ENCODE measurements at places on chromosomes 6 and 20.

- DNase-seq: no peak
Observed at GRCh38 chr6:13238640-13239216, 89.6 kb downstream of the TBC1D7 start.

DNA sequence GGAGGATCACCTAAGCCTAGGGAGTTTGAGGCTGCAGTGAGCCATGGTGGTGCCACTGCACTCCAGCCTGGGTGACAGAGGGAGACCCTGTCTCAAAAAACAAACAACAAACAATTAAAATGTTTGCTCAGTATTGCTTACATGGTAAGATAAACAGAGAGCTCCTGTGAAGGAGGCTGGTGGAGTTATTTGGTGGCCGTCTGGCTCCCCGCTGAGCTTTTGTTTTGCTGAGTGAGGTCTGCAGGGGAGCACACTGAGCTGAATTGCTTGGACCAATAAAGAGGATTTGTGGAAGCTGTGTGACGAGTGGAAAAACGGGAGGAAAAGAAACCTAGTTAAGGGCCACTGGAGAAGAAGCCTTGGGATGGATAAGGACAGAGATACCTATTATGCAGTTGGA, 41.1 kb upstream of the BMP6 start:
- DNase-seq: no peak

GRCh38 chr6:39353698-39354315, 31.3 kb upstream of the KCNK16 start:
- no peak for DNase-seq

- DNase-seq: no peak
Observed at GRCh38 chr6:99132026-99132635, 184.4 kb upstream of the FBXL4 start.

DNA sequence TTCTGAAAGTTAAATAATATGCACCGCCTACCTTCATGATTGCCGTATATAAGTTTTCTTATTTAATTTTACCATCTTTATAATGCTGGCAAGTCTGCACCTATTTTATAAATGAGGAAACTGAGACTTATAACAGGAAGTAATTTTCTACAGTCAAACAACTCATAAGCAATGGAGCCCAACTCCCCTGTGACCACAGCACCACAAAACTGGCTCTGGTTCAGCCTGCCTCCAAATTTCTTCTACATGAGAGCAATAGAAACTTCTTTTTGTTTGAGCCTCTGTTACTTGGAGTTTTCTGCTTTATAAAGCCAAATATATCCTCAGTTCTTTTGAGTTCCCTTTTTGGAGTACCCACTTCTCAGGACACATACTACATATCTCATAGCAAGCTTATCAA, 131.1 kb upstream of the HSF2 start:
- DNase-seq: no peak

DNA sequence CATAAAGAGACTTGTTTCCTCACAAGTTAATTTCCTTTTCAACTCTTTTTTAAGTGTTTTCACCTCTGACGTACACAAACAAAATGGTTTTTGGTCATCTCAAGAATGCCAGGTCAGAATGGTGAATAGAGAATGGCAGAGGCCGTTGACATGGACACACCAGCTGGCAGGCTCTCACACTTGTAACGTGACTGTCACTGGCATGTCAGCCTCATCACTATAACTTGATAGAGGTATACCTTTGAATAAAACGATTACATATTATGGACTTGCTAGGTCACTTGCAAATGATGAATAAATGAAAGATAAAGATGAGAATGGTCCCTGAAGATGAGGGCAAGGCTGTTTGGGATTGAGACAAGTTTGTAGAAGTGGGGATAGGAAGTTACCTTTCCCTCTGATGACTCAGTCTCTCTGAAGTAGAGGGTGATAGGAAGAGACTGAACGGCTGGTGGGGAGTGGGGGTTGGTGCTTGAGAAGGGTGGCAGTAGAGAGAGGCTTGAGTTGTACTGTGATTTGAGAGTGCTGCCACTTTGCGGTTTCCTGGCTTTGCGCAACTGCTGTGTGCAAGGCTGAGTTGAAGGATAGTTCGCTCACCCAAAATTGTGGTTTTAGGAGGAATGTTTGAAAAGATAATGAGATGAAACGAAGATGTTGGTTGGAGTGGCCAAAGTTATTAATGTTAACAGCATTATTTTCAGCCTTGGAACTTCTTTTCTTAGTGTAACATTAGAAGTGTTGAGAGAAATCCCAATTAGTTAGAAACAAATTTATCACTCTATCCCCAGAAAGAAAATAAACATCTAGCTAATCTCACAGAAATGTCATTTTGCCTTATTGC, 30.3 kb downstream of the TBPL1 start:
- DNase-seq: no peak

DNA sequence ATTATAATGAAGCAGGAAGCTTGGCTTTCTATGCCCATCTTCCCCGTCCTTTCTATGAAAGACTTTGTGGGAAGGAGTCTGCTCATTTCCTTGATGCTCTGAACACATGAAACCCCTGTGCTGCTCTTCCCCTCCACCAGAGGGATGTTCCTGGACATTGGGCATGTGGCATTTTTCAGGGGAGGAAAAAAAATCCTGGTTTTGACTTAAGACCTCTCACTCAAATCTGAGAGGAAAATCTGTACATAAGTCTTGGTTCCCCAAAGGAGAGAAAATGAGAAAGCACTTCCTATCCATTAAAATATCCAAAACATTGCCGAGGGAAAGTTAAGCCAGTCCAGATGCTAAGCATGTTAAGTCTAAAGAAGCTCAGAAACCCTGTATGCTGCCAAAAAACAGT, 393.0 kb downstream of the PAX1 start:
- DNase-seq: no peak

GRCh38 chr6:36127462-36128016, 2.8 kb upstream of the MAPK13 start:
- no peak for DNase-seq

DNA sequence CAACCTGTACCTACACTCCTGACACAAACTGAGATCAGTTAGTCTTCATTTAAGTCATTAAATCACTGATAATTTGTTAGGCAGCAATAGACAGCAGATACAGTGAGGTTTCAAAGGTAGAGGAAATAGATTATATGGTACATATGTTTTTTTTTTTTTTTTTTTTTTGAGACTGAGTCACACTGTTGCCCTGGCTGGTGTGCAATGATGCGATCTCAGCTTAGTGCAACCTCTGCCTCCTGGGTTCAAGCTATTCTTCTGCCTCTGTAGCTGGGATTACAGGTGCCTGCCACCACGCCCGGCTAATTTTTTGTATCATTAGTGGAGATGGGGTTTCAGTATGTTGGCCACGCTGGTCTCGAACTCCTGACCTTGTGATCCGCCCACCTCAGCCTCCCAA, 38.2 kb upstream of the KIF13A start:
- no peak for DNase-seq

DNA sequence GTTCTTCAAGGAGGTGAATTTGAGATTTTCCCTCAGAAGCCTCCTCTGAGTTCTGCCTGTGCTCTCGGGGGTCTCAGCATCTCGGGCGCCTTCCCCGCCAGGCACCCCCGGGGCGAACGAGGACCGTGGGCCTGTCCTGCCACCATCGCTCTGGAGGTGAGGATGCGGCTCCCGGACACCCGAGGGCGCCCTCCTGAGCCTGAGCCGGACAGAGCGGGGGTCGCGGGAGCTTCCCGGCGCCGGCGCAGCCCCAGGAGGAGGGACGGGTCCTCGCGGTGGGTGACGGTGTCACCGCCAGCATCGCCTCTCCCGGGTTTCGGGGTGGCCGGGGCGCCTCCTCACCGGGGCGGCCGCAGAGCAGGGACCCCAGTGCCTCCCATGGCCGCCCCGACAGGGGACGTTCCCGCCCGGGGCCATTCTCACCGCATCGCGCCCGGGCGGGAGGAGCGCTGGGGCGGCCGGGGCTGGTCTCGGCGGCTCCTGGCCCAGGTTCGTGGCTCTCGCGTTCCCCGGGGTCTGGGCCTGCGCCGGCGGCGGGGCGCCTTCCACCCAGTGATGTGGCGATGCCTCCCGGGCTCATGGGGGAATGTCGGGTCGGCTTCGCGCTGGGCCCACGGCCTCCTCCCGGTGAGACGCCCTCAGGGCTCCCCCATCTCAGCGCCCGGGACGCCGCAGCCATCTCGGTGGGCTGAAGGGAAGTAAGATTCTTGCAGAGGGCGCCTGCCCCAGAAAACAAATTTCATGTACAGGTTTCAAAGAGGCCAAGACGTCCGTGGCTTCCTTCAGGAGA, 210.5 kb downstream of the ERMARD start:
- DNase-seq: no peak

- no peak for DNase-seq
Observed at GRCh38 chr6:36269834-36270705, at the start of gene PNPLA1. PNPLA1 (plus strand) TSS chr6:36270060; CDS start chr6:36270460, 400 bp downstream.

DNA sequence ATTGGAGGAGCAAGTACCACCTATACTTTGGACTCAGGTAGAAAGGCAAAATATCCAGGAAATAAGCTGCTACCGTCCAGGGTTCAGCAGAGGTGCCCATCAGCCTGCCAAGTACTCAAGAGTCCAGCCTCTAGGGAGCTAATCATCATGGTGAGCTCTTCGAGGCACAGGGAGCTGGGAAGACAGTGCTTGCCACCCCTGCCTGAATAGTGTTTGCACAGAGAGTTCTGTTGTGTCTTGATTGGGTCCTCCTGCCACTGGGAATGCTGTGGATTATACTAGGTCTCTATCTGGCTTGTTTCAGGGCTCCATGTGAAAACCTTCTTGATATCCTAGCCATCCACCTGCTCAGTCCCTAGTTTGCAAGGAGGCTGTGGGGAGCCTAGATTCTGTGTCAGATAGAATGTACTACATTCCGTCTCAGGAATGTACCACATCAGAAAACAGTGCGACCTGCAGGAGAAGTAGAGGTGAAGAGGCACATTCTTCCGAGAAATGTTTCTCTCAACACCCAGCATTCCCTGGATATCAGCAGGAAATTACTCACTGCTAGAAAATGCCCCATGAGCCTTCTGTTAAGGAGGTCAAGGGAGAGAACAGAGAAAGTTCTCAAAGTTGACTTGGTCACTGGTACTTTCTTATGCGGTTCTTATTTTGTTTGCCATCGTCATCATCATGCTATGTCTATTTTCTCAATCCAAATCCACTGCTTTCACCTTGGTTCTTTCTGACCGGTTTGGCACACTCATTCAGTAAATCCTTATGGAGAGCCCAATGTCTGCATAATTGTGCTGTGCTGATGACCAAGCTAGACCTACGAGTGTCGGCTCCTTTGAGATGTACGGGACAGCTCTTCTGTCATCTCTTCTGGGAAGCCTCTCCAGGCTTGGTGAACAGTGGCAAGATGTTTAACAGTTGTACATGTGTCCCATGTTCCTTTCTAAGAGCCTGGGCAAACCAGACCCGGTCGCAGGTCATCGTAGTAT, 30.7 kb downstream of the PTPN1 start:
- DNase-seq: no peak

DNA sequence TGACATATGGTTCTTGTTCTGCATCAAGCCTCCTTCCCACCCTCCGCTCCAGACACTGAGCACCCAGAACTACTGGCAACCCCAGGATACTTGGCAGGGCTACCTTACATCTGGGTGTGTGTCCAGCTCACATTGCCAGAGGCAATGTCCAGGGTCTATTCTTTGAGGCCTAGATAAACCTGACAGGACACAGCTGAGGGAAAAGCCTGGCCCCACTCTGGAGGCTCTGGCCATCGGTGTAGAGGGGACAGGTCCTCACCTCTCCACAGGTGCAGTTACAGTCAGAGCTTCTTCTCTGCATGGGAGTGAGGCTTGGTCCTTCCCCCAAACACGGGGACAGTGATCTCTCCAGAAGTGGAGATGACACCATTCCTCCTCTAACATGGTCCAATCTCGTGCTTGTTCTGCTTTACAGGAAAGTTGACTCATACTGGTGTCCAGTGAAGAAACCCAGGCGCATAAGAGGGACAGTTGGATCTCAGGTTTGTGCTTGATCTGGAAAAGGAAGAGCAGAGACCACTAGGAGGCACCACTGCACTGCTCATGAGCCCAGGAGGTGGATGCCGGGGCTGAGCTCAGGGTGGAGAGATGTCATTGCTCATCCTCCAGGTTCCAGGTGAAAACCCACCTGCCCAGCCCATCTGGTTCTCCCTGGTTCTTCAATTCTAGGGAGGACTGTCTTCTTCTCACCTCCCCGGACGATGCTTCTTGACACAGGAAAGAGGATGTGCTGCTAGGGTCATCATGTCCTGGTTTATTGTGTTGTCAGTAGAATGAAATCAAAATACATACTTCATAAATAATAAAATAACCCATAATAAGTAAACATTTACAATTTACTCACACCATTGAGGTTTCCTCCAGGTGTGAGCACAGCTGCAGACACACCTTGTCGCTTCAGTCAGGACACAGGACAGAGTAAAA, 14.7 kb downstream of the HLA-F start:
- DNase-seq: peak; percentile 28

DNA sequence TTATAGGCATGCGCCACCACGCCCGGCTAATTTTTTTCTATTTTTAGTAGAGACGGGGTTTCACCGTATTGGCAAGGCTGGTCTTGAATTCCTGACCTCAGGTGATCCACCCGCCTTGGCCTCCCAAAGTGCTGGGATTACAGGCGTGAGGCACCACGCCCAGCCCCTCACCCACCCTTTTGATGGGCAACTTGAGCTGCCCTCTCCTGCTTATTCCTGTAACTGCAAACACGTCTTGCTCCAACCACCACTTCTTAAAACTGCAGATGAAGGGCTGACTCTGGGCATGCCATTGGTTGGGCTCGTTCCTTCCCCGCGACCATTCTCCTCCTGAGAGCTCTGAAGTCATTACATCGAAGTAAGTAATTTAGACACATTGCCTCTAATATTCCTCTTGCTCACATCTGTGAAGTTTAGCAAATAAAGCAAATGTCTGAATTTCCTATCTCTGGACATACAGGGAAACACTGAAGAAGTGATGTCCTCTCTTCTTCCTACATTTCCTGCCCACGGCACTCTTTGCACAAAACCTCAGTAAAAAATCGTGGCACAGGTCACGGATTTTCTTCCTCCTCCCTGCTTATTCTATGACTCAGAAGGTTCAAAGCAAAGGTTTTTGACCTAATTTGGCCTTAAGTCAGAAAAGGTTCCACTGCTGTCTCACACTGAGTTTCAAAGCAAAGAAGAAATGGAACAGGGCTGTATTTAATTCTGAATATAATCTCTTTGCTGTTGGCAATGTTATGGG, 117.5 kb downstream of the GMPR start:
- no peak for DNase-seq

DNA sequence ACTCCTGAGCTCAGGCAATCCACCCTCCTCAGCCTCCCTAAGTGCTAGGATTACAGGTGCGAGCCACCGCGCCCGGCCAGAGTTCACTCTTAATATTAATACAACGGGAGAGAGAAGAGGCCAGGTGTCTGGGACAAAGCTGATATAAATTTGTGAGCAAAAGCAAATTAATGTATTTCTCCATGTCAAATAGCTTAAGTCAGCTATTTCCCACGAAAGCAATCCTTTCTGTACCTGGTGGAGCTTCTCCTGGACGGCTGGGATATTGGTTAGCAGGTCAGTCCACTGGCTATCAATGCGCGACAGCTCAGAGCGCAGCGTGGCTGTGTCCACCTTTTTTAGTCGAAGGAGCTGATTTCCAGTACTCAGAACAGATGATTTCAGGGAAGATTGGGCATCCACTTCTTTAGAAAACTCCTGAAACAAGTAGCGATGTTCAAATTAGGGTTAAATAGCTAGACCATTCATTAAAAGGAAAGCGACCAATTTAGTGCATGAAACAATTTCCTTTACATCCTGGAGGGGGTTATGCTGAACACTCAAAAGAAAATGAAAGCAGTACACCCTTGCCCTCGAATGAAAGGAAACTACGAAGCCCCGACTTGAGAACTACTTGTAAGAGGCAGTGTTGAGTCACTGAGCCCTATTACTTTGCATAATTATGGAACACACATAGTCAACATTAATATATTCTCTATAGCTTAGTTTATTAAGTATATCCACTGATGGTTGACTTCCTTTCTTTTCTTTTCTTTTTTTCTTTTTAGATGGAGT, 403.4 kb downstream of the SYNE1 start:
- no peak for DNase-seq

GRCh38 chr6:25902071-25902470, 28.0 kb upstream of the SLC17A3 start:
- DNase-seq: no peak
